NCI-H2227 treated with DMSO at 0.1 percent for 48 hours (cell line): ENCODE measurements at places on chromosomes 5 and 9.

DNA sequence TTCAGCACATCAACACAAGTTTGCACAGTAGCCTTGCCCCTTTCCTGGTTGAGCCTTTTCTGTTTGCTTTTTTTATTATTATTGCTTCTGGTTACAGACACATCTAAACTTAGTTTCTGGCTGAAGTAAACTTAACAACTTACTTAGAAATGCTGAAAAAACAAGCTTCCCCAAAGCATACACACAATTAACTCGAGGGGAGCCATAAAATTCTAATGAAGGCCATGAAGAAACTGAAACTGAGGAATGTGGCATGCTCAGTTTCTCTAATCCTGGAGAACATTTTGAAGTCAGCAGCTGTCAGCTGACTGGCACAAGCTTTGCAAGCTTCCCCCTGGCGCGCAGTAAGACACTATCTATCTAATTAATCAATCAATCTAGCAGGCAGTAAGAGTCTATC is 3.7 kb downstream of the MYO10 start:
- no peak for DNase-seq

DNA sequence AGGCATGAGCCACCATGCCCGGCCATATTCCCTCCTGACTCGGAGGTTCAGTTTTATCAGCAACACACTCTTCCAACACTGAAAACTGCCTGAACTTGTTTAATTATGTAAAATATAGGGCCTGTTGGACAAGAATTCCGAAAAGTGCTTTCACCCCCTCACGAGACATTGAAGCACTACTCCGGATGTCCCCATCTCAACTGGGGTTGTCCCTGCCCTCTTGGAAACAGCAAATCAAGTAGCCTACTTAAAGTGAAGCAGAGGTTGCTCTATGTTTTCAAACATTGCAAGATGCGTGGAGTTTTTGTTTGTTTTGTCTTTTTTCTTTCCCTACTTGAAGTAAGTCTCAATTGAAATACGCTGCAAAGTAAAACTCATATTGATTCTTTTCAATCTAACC is 7.6 kb downstream of the PTGER4 start:
- DNase-seq = no peak

DNA sequence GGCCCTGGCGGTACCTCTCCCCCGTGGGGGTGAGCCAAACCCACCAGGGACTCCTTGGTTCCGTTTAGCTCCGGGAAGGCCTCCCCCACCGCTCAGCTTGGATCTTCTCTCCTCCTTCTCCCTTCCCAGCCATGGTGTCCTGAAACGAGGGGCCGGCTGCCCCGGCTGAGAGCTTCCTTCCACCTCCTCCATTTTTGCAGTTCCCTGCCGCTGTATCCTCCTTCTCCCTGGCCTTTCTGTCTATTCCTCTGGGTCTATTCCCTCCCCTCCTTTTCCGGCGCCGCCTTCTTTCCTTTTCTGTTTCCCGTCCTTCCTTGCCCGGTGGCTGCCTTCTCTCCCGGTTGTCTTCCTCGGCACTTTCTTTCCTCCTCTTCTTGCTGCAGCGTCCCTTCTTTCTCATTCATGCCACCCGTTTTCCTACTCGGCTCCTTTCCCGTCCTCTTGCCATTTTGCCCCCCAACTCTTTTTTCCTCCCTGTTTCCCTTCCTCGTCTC is 110.4 kb downstream of the LIFR start:
- no peak for DNase-seq

DNA sequence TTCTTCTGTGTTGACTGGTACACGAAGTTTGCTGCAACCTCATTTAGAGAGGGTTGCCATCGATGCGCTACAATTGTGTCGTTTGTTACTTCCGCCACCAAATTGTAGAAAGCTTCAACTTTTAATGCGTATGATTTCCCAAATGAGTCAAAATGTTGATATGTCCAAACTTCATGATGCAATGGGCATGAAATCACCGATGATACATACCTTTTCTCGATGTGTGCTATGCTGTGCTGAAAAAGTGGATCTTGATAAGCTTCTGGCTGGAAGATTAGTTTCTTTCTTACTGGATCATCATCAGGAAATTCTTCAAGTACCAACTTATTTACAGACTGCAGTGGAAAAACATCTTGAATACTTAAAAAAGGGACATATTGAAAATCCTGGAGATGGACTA is 65.7 kb downstream of the TMEM38B start:
- DNase-seq = no peak

- DNase-seq = no peak
These were observed 51.4 kb downstream of the NEURL1B start for GRCh38 chr5:172692451-172692850.
